ENCODE measurements at places on chromosomes 4 and X.

GRCh38 chrX:46918434-46918833 is 6.2 kb downstream of the JADE3 start:
- no peak for DNase-seq

DNA sequence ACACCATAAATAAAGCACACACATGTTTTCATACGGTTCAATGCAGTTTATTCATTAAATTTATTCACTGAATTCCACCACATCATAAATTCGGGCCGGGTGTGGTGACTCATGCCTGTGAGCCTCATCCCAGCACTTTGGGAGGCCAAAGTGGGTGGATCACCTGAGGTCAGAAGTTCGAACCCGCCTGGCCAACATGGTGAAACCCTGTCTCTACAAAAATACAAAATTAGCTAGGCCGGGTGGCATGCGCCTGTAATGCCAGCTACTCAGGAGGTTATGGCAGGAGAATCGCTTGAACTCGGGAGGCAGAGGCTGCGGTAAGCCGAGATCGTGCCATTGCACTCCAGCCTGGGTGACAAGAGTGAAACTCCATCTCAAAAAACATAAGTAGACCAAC is 131.6 kb downstream of the PDS5A start:
- DNase-seq, result no peak

- no peak for DNase-seq
These were observed 2.0 kb downstream of the NYX start for GRCh38 chrX:41449131-41449530.

DNA sequence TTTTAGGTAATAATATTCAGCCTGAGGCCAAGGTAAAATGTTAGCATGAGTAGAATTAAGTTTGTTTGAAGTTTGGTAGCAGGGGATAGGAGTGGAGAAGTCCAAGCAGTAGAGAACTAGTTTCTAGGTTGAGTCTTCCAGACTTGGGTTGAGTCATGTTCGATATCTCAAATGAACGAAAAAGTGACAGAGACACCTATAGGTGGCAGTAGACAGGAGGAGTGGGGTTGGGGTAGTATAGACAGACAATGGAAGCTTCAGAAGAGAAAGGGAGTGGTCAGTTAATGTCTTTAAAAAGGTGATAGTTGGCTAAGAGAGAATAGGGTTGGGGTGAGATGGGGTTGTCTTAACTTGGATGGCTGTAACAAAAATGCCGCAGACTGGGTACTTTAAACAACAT is 58.7 kb upstream of the EMCN start:
- DNase-seq, result no peak

DNA sequence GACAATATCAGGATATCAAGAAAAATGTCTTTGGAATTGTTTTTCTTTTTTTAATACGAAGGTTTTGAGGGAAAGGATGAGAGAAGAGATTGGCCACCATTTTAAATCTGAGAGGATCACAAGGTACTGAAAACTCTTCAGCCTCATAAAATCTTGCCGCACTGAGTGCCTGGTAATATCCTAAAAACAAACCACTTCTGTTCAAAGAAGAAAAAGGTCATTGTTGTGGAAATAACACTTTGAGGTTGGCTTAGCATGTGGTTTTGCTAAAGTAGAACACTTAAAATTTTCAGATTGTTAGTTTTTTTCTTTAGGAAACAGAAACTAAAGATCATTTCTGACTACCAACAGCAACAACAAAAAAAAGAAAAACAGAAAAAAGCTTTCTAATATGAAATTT is 1.0 kb upstream of the CLDN22 start:
- DNase-seq, result no peak

DNA sequence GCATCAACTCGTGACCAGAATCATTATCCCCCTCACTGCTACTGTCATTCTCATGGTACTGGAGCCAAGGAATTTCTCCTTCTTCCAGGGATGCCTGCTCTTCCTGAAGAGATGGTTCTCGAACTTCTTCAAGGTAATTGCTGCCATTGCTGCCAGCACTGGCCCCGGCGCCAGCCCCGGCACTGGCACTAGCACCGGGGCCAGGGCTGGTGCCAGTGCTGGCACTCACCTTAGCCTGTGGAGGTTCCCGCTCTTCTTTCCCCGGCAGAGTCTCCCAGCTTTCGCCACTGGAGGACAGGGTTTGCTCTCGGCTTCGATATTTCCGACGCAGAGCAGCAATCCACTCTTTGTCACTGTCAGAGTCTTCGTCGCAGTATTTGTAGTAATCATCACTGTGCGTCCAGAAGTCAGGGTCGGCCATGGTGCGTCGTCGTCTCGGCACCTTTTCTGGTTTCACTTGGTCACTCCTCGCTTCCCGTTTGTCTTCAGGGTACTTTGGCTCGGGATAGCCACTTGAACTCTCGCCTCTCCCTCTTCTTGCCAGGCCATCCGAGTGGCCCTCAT is 3.4 kb downstream of the PJA1 start:
- no peak for DNase-seq

DNA sequence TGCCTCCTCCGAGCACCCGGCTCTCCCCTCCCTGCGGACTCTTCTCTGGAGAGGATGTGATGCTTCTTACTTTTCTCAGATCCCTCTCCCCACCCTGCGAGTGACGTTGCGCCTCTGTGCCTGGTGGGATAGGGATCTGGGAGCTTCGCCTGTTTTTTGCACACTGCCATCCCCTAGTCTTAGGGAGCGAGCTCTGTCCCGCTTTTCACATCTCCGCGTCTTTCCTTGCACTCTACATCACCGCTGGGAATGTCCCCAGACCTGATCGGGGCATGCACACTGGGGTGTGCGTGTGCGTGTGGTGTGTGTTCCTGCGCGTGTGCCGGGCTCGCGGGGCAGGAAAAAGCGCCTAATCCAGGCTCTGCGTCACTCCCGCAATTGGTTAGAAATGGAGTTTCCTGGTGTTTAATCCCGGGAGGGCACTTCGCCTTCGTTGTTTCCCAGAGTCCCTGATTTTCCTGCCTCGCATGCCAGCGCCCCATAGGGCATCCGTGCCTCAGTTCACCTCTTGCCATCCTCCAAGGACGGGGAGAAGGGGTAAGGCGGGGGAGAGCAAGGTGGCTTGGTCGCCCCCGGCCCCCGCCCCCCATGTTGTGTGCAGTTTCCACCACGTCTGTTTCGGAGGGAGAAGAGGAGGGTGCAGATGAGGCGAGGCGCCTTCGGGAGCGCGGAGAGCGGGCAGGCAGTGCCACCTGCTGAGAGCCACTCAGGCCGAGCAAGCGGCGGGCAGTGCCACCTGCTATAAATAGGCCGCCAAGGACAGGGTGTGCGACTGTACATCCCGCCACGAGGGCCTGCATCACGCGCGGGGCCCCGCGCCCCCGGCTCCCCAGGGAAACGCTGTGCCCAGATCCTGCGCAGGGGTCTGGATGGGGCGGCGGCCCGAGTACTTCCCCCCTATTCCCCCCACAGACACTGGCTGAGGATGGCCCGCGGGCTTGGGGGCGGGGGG is 759 bp upstream of the TBC1D1 start:
- peak; percentile 10 for DNase-seq

DNA sequence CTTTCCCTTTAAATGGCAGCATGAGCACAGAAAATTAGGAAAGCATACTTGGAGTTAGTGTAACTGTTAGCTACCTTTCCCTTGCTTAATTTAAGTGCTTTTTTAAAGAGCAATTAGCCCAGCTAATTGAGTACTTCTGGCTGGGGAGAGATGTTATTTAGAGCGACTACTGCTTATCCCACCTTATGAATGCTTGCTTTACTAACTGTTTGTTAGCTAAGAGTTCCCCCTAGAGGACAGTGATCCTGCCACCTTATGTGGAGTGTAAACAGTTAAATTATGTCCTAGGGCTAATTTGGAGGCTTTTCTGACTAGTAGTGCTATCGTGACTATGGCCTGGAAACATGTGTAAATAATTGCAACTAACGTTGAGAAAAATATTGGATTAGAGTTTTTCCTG is 909.4 kb downstream of the FSTL5 start:
- DNase-seq, result no peak

- peak; percentile 50 for DNase-seq
These were observed 34.4 kb upstream of the ACSL1 start for GRCh38 chr4:184860018-184860779.

- DNase-seq, result no peak
These were observed 28.4 kb upstream of the RPS6KA6 start for GRCh38 chrX:84216406-84216805.

GRCh38 chr4:138205531-138206233 is 36.5 kb downstream of the SLC7A11 start:
- no peak for DNase-seq

- DNase-seq, result no peak
These were observed 68.5 kb downstream of the GAB1 start for GRCh38 chr4:143405075-143405730.

DNA sequence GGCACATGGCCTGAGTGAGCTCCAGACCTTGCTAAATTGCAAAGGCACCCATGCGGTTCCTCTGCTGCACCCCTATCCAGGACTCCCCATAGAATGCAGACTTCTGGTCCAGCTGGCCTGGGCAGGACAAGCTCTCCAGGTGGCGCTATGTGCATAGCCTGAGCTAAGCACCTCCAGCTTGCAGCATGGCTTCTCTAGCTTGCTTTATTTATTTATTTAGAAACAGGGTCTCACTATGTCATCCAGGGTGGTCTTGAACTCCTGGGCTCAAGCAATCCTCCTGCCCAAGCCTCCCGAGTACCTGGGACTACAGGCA is 5.5 kb upstream of the WFS1 start:
- DNase-seq, result no peak

GRCh38 chr4:82989575-82990429 is 20.8 kb downstream of the LIN54 start:
- DNase-seq, result no peak

DNA sequence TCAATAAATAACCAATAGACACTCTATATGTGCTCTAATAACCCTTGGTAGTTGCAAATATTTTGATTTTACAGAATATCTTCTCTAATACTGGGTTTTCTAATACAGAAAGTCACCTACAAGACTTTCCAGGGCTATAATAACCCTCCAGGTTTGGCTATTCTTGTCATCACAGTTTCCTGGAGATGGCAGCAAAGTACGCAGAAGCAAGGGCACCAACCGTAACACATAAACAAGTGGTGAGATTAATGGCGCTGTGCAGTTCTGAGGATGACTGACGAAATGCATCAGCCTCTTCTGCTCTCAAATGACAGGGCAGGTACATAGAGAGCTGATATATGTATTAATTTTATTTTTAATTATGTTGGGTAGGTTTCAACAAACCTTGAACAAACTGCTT is 122.4 kb downstream of the C4orf33 start:
- DNase-seq, result no peak

DNA sequence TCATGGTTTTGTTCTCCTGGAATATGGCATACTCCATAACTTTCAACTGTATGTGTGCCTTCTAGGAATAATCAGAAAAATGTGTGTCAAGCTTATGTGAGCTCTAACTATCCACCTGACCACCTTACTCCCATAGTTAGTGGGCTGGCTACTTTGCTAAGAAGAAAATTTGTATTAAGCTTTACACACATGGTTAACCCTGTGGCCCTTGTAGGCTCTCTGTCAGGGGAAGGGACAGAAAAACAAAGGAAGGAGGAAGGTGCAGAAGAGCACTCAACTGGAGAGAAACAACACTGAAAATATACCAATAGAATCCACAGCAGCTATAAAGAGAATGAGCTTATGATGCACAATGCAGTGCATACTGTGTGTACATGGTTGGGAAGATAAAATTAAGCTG is 84.6 kb downstream of the PPP3CA start:
- DNase-seq, result no peak

DNA sequence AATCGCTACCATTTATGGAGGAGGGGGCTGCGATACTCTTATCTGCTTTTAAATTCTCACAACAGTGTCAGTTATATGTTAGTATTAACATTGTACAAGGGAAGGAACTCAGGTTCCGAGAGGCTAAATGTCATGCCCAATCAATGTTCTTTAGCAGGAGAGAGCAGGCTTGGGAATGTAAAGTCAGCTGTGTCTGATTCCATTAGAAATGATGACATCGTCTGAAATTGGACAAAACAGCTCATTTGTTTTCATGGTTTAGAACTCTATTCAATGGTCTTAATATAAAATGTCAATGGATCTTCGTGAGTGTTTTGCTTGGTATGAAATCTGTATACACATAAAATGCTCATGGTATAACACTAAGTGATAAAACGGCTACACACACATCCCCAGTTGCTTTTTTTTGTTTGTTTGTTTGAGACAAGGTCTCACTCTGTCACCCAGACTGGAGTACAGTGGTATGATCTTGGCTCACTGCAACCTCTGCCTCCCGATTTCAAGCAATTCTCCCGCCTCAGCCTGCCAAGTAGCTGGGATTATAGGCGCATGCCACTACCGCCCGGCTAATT is 11.9 kb upstream of the SH3KBP1 start:
- DNase-seq, result no peak

DNA sequence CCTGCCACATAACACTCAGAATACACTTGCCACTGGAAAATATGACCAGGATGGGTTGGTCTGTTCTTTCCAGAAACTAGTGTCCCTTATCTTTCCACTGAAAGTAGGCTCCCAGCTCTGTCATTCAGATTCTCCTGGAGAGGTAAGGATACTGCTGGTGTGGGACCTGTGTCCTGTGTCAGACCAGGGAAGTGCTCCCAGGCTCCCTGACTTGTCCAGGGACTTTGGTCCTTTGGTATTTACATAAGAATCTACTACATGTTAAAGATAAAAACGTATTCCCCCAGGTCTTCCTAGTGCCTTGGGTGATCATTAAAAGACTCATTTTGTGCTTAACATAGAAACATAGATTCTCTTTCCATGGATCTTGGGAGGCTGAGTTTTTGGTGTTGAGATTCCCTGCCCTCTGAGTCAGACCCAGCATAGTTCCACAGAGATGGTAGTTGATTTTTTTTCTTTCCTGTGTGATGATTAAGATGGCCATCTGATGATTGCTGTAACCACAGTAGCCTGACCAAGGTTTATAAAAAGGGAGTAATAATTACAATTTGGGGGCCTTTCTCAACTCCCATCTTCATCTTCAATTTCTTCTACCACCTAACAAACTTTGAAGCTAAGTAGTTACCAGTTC is 159.8 kb upstream of the JADE1 start:
- no peak for DNase-seq

DNA sequence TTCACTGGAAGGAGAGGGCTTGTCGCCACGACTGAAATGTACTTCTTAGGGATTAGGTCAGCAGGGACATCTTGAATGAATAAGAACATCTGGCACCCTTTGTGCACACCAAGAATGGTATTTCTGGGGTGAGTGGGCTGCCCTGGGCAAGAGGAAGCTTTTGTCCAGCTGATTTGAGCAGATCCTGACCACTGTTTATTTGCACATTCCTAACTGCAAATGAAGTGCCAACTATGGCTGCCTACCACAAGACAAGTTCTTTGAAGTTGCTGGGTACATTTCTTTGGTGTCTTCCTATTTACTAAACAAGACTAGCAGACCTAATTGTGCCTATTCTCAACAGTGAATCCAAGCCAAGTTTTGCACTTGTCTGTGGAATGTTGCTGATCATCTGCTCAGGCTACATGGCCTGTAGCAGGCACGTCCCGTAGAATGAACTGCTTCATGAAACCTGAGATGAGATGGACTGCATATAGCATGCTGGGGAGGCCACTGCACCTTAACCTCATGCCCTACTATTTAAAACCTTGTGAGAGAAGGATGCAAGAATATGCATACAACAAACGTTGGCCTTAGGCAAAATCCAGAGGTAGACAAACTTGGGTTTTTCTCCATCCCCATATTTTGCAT is 45.0 kb downstream of the PIR start:
- no peak for DNase-seq

Measured in GM06990 (cell line).